CD4-positive, alpha-beta T cell (primary cell): ENCODE measurements at places on chromosomes 1 and 21.

- DNase-seq = peak; percentile 53
Observed at GRCh38 chr1:212700892-212701819, 1.5 kb upstream of the BATF3 start.

DNA sequence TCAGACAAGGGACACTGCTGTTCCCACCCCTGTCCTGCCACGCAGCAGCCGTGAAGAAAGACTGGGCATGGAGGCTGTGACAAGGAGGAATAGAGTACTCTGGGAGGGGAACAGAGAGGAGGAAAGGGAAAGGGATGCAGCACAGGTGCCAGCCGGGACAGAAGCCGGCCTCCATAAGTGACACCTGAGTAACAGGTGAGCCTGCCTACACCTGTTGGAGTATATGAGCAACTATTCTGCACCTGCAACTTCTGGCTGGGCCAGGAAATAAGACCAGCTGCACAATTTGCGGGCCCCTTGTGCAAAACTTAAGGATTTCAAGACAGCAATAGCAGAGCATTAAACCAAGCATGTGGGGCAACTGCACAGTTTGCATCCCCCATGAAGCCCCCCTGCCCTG, 72.5 kb upstream of the GOLT1A start:
- DNase-seq = no peak

GRCh38 chr1:43453442-43454269, at the start of gene HYI:
TSS of gene HYI (minus strand) at chr1:43453931. CDS start at chr1:43453793, 138 bp downstream.
- peak; percentile 39 for DNase-seq

GRCh38 chr1:167373398-167373797, 144.9 kb downstream of the CD247 start:
- DNase-seq = no peak

DNA sequence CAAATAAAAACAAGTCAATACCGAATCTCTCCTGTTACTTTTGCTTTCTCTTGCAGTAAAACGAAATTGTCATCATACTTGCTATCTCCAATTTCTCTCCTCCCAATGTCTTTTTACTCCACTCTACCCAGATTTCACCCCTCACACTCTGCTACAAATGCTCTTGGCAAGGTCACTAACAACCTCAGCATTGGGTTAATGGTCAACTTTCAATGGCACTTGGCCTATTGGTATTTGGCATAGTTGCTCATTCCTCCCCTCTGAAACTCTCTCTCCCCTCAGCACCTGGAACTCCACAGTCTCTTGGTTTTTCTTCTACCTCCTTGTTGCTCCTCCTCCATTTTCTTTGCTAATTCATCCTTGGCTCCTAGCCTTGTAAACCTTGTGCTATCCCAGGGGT, 367.3 kb downstream of the PTPRU start:
- no peak for DNase-seq

GRCh38 chr1:151819227-151819835, 12.3 kb downstream of the RORC start:
- DNase-seq = no peak

GRCh38 chr1:53636621-53637171, 102.3 kb downstream of the GLIS1 start:
- no peak for DNase-seq
